Eye (tissue), 1 donor: ENCODE measurements at places on chromosomes 1 and 21.
A peak's percentile ranks its signal among the peaks of the same experiment; 100 is the strongest.

DNA sequence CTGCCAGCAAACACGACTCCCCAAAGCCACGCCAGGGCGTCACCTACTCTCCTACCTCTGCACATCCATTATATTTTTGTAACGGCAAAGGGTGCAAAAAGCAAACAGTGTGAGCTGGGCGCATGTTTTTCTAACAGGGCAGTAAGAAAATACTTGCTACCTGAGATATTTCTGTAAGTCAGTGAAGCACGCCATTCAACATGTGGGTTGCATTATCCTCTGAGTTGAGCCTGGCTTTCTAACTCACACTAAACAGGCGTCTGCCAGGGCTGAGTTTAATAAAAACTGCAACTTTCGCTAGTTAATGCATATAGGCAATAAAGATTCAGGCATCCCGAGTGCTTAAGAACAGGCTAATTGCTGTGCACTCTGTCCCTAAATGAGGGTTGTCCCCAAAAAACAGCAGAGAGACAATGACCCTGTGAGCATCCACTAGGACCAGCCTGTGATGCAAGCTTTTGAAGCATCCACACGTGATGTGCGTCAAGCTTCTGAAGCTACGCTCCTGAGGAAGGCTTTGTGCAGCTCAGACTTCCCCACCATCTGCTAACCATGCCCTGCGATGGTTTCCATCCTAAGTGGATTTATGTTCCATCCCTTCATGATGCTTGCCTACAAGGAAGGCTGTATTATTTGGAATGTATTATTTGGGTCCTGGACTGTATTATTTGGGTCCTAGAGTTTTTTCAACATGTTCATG, 70.0 kb upstream of the SIM2 start:
- peak; percentile 32 for DNase-seq

- DNase-seq = no peak
Observed at GRCh38 chr1:151013518-151013917, 5.3 kb downstream of the PRUNE1 start.

DNA sequence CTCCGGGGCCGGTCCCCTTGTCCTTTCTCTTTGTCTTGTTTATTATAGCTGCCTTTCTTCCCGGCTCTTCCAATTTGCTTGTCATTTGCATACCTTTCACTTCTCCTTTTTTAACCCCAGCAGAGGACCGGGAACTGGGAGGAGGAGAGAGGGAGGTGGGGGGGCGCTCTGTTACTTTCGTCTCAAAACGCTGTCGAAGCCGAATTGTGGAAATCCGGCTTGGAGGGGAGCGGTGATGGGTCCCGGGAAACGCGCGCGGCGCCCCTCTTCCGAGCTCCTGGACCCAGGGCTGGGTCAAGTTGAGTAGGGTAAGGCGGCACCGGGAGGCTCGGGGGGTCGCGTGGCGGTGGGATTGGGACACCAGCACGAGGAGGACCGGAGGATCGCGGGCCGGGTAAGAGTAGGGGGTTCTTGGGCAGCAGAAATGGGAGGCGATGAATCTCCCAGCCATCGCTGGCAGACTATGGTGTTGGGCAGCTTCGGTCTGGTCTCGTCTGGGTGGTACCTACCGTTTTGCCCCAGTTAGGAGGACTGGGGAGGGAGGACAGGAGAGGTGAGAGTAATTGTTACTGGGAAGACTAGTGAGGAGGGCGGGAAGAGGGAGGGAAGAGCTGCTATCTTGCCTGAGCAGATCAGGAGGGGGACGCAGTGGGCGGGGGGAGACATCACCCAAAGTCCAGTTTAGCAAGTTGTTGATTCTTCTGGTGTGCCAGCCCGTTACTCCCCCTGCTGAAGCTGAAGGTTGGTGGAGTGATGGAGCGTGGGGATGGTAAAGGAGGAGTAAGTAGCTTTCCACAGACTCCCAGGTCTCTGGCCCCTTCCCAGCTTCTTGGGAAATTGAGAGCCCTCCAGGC, 1.5 kb downstream of the PROX1 start:
- peak; percentile 55 for DNase-seq

DNA sequence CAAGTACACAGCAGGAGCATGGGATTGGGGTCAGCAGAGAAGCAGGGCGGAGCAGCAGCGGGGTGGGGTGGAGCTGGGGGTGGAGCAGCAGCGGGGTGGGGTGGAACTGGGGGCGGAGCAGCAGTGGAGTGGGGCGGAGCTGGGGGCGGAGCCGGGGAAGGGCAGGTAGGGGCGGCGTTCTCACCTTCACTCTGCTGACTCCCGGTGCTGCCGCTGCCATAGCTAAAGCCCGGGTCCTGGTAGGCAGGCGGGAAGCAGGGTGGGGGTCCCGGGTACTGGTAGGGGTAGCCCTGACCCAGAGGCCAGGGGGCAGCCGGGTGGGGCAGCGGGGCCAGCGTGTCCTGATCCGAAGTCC, 6.7 kb downstream of the TAS1R3 start:
- DNase-seq = no peak

- DNase-seq = no peak
Observed at GRCh38 chr1:201226859-201227488, 36.4 kb downstream of the IGFN1 start.

- no peak for DNase-seq
Observed at GRCh38 chr1:246919902-246920301, 11.8 kb downstream of the AHCTF1 start.

- no peak for DNase-seq
Observed at GRCh38 chr1:197903196-197903514, 725 bp downstream of the C1orf53 start.

- no peak for DNase-seq
Observed at GRCh38 chr21:35027563-35028450, 21.3 kb downstream of the RUNX1 start.

DNA sequence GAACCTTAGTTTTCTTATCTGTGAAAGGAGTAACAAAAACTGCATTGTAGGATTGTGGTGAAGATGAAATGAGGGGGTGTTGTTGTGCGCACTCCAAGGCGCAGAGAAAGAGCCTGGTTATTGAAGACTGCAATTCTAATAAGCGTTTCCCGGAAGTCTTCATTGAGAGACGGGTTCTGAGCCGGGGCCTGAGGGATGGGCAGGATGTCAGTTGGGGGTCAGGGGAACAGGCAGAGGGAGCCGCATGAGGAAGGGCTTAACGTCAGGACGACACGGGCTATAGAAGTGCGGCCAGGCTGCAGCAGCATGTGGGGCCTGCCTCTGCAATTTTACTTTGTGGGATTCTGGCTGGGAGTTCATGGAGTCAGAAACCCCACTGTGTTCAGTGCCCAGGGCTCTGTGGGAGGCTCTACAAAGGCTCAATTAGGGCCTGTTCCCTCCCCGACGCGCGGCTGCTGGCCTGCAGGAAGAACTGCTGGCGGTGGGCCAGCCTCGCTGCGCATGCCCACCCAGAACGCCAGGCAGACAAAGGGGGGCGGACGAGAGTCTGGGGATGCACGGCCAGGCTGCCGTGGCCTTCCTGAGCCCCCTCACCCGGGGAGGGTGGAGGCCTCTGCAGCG, 20.7 kb downstream of the TRIM62 start:
- peak; percentile 95 for DNase-seq

DNA sequence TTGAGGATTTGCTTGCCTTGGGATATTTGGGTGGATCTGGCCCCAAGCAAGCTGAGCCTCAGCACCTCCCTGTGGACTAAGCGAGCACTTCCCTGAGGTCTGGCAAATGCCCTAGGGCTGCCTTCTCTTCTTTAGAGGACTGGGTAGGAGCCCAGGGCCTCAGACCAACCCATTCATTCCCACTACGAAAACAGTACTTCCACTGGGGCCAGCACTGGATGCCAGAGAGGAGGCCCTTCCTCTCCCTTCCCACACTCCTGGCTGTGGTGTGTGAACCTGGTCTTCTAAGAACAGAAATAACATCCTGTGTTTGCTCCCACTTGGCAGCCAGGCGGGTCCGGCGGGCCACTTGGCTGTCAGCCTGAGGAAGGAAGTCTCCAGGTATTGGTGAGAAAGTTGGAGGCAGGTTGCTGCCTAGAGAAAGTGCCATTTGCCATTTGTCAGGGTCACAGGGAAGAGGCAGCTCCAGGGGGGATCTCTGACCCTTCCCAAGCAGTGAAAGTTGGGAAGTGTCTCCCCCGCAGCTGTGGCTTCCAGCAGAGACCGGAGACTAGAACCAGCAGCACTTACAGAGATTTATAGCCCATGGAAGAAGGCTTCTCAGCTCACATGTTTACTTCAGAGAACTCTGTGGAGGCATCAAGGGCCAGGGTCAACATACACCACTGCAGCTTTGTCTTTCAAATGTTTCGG, 323.5 kb downstream of the SIPA1L2 start:
- no peak for DNase-seq

DNA sequence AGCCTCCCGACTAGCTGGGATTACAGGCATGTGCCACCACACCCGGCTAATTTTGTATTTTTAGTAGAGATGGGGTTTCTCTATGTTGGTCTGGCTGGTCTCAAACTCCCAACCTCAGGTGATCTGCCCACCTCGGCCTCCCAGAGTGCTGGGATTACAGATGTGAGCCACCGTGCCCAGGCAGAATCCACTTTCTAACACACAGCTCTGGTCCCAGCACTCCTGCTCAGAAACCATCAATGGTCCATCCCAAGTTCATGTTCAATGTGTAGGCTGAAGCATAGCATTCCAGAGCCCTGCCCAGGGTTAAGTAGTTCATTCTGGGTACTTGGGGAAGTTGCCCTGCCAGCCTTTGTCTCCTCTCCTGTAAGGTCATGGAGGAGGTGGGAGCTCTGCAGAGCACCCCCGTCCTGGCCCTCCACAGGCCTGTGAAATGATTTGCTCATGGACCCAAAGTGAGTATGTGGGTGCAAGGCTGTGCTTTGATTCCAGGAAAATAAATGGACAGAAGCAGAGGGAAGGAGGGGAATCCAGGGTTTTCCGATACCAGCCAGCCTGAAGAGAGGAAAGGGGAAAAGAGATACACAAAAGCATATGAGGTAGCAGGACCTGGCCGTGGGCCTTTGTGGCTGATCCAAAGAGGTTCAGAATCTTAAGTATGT, 55.2 kb downstream of the NENF start:
- no peak for DNase-seq
